Activated CD4-positive, alpha-beta T cell treated with anti-CD3 and anti-CD28 coated beads, Interleukin-2, amount 50 U/mL, for 24 hours (primary cell): ENCODE measurements at places on chromosomes 11 and 22.

GRCh38 chr11:61118004-61118403, 15.7 kb downstream of the CD5 start:
- no peak for DNase-seq

GRCh38 chr11:82719361-82720105, 14.1 kb downstream of the FAM181B start:
- no peak for DNase-seq

DNA sequence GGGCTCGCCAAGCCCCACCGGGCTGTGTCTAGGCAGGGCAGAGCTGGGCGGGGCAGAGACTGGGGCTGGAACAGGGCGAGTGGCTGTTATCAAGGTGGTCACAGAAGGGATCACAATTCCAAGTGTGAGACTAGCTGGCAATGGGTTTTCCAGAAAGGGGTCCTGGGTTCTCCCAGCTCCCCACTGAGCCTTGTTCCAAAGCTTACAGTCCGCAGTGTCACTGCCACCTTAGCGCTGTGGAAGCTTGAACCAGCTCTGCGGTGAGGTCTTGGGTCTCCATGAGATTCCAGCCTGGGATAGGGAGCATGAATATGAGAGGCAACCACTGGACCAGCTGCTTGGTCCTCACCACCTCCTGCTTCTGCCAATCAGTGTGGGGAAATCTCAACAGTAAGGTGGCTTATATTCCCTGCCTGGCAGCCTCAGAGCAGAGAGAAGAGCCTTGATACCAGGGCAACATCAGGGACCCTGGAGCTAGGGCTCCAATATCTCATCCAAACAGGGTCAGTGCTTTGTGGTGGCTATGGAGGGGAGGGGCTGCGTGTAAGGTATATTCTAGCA, 831 bp downstream of the CD44 start:
- DNase-seq = no peak

- DNase-seq = no peak
Observed at GRCh38 chr11:61004180-61004611, 32.7 kb downstream of the CD6 start.

DNA sequence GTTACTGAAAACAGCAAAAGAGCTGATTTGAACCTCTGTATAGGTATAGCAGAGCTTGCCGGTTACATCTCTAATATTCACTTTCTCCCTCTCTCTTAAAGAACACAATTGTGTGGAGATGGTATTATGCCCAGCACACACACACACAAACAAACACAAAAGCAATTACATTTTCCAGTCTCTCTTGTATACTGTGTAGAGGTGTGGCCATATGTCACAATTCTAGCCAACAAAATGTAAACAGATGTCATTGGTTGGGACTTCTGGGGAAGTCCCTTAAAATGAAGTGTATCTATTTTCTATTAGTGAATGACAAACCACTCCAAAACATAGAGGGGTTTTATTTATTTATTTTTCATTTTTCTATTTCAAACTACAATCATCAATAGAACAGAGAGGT, 12.8 kb downstream of the KCTD14 start:
- DNase-seq = no peak

DNA sequence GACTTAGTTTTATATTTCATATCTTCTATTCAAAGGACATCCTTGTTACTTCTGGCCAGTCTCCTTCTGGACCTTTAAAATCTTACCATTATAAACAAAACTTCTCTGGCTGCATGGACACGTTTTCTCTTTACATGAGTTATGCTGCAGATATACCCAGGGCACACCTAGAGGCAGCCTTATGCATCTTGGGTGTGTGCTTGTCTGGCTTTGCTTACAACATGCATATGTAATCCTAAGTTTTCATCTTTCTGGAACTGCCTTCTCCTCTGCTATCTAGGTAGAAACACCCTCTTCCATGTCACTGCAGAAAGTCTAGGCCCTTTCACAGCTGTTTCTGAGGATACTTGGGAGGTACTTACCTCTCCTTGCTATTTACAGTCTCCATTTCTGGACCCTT, 185.8 kb upstream of the RAG2 start:
- no peak for DNase-seq

DNA sequence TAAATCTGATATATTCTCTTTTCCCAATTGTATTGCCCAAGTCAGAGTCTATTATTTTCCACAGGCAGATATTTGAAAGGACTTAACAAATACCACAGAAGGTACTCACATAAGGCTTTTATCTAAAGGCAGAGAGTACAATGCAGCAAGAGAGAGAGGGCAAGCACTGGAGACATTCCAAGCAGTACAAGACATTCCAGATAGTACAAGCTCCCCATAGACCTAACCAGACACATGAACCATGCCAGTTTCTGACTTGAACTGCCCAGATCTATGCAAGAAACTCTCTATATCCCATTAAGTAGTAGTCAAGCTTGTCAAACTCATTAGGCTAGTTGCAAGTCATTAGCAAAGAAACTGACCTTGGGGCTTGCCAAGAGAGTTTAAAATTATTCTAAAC, 11.2 kb upstream of the MS4A6E start:
- no peak for DNase-seq

DNA sequence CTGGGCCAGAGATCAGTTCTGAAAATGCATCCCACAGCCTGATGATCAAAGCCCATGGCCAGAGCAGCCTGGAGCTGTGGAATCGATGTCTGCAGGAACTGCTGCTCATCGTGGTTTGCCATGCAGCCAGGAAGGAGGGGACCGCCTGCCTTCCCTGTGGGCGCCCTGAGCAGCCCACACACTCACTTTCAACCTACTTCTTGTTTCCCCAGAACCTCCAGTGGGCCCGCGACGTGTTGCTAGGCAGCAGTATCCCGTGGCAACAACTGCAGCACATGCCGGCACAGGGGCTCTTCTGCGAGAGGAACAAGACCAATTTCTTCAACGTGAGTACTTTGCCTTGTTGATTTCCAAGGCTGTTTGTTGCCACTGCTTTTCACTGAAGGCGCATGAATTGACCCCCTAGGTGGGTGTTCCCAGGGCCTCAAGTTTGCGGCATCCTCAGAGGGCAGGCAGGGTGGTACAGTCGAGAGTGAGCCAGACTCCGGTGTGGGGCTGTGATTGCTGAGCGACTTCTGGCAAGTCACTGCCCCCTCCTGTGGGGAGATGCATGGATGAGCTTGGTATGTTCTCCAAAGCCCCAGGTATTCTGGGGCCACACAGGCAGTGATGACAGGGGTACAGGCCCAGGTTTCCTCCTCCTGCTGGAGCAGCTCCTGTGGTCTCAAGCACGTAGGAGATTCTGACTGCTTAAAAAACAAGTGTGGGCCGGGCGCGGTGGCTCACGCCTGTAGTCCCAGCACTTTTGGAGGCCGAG, 47.0 kb upstream of the SUSD2 start:
- DNase-seq = peak; percentile 55

DNA sequence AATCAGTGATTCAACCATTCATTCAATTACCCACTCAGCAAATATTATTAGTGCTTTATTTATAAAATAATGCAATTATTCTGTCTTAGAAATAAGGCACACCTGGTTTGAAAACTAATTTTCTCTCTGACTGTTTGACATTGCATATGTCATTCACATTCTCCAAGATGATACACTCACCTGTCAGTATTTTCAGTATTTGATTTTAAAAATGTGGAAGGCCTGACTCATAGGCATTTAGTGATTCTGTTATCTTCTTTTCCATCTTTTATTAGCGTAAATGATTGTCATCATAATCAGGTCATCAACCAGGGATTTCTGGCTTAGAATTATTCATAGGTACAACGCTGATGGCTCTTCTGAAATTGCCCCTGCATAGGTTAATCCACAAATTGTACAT, 480.9 kb downstream of the CNTN5 start:
- DNase-seq = no peak

DNA sequence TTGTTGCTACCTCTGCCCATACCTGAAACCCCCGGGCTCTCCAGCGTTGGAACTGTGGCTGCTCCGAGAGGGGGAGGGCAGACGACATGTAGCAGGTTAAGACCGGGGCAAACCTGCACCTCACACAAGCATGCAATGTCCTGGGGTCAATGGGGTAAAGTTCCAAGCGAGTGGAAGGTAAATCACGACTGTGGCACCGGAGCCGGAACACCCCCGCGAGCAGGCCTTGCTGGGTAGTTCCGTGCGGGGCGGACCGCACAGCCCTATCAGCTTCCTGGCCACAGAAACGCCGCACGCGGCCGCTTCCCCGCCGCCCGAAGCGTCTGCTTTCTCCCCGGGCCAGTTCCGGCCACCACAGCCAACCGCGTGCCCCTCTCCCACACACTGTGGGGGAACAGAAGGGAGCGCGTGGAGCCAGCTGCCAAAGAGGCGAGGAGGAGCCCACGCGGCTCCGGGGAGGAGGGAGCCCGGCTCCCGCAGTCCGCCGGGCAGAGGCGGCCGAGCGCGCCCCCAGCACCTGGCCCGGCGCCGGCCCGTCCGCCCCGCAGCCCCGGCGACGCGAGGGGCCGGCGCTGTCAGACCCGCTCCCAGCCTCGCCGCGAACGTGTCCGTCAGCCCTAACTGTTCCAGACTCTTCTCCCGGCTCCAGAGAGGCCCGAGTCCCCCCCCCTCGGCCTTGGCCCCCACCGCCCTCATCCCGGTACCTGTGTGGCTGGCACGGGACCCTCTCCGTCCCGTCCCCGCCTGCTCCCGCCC, 1.6 kb downstream of the SPTBN2 start:
- DNase-seq = no peak

- no peak for DNase-seq
Observed at GRCh38 chr22:20962491-20962945, 4.5 kb upstream of the AIFM3 start.
